ENCODE measurements at places on chromosomes 3 and 15. TPM values are rescaled to one million over a fixed set of nuclear protein-coding genes. Genes with fewer than 3 reads are reported as not detected.

The SLC12A1 gene
- total RNA-seq = not detected

The GOLGA8S gene
- not detected for total RNA-seq

The SMCO1 gene
- total RNA-seq = not detected

The TUSC7 gene
- not detected for total RNA-seq

The PKM gene
- total RNA-seq = 2,583 TPM

The GOLGA8G gene
- not detected for total RNA-seq
